ENCODE measurements at places on chromosomes 3 and 15. TPM values are rescaled to one million over a fixed set of nuclear protein-coding genes. Genes with fewer than 3 reads are reported as not detected.

DNA sequence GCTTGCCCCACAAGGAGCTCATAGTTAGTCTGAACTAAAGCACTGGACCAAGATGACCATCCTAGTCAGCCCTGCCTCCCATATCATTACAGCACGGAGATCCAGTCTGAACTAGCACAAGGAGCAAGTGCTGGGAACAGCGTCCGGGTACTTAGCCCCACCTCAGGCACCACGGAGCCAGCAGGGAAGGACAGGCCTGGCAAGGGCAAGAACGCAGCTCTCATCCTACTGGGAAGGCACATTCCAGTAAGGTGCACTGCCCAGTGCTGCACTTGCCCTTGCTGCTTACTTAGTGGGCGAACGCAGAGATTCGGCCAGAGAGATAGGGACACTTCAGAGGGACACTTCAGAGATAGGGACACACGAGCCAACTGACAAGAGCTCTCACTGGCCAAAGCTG, 27.6 kb downstream of the SEC61A1 start:
- no peaks in the 10 kb centered on the region for H3K4me1 ChIP-seq
- H3K4me3 ChIP-seq, result no peak overlapping the region
- no peak for DNase-seq
- H3K27ac ChIP-seq, result no peak overlapping the region

GRCh38 chr3:195003006-195003892, 267.7 kb downstream of the XXYLT1 start:
- peak overlapping the region; percentile 68 for H3K27ac ChIP-seq
- H3K36me3 ChIP-seq, result no peaks in the 10 kb centered on the region

- H3K36me3 ChIP-seq, result no peaks in the 10 kb centered on the region
- no peaks in the 10 kb centered on the region for H3K4me1 ChIP-seq
- H3K27me3 ChIP-seq, result no peaks in the 10 kb centered on the region
- no peak overlapping the region for H3K4me3 ChIP-seq
- peak; percentile 84 for DNase-seq
- H3K27ac ChIP-seq, result peak overlapping the region; percentile 58
These were observed 39.5 kb downstream of the EBLN2 start for GRCh38 chr3:73100741-73101559.

ZNF660 gene
- total RNA-seq, result 4.0 TPM

CLSTN2 gene
- 33.1 TPM for total RNA-seq

DNA sequence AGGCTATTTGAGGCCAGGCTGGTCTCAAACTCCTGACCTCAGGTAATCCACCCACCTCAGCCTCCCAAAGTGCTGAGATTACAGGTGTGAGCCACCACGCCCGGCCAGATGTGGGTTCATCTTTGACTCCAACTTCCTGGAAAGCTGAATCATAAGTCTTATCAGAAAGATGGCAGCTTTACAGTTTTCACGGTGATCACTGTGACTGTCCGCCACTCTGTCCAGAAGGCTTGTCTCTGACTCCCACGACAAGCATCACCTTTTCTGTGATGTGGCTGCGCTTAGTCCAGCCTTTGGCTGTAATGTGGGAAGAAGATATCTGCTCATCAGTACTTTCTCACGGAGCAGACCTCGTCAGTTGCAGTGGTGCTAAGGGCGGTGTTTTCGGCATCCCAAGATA, 527.7 kb downstream of the GABRG3 start:
- H3K4me3 ChIP-seq, result no peak overlapping the region
- H3K4me1 ChIP-seq, result no peaks in the 10 kb centered on the region
- DNase-seq, result no peak
- no peaks in the 10 kb centered on the region for H3K27me3 ChIP-seq
- H3K36me3 ChIP-seq, result no peaks in the 10 kb centered on the region

SCAANT1 gene
- total RNA-seq, result not detected

TBC1D5 gene
- 70.1 TPM for total RNA-seq

PRICKLE2 gene
- total RNA-seq, result 44.5 TPM

DNA sequence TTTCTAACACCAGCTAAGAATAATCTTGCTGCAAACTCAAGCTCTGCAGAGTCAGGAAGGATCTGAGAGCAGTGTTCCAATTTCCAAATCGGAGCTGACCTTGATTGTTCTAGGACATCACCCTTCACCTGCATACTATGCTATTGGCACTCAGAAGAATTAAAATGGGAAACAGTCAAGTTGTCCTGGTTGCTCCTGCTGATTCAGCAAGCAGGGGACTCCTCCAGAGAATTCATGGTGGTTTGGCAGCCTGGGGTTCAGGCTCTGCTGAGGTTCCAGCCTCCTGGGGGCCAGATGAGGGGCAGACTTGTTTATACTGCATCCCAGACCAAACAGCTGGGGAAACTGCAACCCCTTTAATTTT, 213.7 kb upstream of the ADAMTS9 start:
- no peak overlapping the region for H3K4me3 ChIP-seq
- no peaks in the 10 kb centered on the region for H3K36me3 ChIP-seq
- no peaks in the 10 kb centered on the region for H3K27me3 ChIP-seq
- DNase-seq, result no peak
- H3K4me1 ChIP-seq, result no peaks in the 10 kb centered on the region

DNA sequence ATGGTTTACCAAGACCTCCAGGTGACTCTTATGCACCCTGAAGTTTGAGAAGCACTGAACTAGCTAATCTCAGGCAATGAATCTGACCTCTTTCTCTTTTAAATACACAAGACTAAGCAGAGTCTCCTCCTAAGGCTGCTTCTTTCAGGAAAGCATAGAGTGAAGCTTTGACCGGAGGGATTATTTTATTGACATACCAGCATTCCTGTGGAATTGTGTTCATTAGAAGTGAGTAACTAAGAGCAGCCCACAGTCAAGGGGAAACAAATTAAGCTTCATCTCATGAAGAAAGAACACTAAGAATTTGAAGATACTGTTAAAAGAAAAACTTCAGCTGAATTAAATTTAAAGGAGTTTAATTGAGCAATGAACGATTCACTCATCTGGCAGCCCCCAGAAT, 963.5 kb downstream of the NTRK3 start:
- no peaks in the 10 kb centered on the region for H3K4me1 ChIP-seq
- no peaks in the 10 kb centered on the region for H3K36me3 ChIP-seq
- H3K4me3 ChIP-seq, result no peak overlapping the region
- H3K27me3 ChIP-seq, result no peaks in the 10 kb centered on the region
- no peak for DNase-seq
- H3K27ac ChIP-seq, result no peak overlapping the region

- H3K27ac ChIP-seq, result no peak overlapping the region
- no peak for DNase-seq
- no peak overlapping the region for H3K4me3 ChIP-seq
- H3K27me3 ChIP-seq, result no peaks in the 10 kb centered on the region
- no peaks in the 10 kb centered on the region for H3K36me3 ChIP-seq
- no peaks in the 10 kb centered on the region for H3K4me1 ChIP-seq
These were observed 209.0 kb downstream of the EFHB start for GRCh38 chr3:19725000-19725399.

BFSP2 gene
- not detected for total RNA-seq

FBXL22 gene
- 2.0 TPM for total RNA-seq

FAM227B gene
- total RNA-seq, result 1.3 TPM

DNA sequence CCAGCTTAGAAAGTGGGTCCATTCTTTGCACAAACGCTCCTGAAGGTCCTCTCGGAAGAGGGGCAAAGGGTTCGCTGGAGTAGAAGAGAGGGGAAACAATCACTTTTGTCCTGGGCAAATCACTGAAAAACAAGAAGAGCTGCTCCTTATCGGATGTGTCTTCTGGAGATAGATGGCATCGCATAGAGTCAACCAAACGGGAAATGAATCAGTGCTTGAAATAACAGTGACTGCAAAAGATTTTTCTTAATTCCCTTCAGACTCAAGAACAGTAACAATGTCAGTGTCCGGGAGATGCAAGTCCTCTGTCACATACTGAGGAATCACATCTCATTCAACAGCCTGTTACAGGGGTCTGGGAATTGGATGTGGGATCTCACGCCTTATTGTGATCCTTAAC, 78.8 kb upstream of the PCSK6 start:
- no peak overlapping the region for H3K27ac ChIP-seq
- no peaks in the 10 kb centered on the region for H3K36me3 ChIP-seq
- no peak for DNase-seq
- H3K4me3 ChIP-seq, result no peak overlapping the region

CORO2B gene
- total RNA-seq, result 2.9 TPM

CPNE9 gene
- not detected for total RNA-seq

TP63 gene
- total RNA-seq, result 47.7 TPM

DNA sequence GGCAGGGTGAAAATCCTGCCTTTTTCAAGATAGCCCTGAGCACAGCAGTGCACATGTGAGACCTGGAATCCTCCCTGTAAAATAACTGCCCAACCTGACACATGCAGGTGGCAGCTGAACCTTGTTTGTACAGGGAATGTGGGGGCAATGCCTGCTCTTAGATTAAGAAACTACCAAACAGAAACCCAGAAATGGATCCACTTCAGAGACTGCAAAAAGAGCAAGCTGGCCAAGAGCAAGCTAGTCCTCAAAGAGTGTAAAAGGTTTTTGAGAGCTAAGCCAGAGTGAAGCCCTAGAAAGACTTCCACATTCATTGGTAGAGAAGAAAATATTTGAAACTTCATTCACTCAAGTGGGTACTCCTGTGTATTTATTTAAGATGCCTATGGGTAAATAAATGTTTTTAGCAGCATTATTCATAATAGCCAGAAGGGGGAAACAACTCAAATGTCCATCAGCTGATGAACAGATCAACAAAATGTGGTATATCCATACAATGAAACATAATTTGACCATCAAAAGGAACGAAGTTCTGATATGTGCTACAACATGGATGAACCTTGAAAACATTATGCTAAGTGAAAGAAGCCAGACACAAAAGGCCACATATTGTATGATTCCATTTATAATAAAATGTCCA, 96.0 kb upstream of the TSC22D2 start:
- no peak overlapping the region for H3K4me3 ChIP-seq
- H3K36me3 ChIP-seq, result no peaks in the 10 kb centered on the region
- no peak overlapping the region for H3K27ac ChIP-seq
- no peaks in the 10 kb centered on the region for H3K27me3 ChIP-seq
- H3K4me1 ChIP-seq, result no peaks in the 10 kb centered on the region

MAGI1 gene
- 94.4 TPM for total RNA-seq

TMEM108 gene
- 0.98 TPM for total RNA-seq

GRCh38 chr3:10665592-10665991, 150.4 kb upstream of the SLC6A11 start:
- H3K27ac ChIP-seq, result no peak overlapping the region
- no peak overlapping the region for H3K4me3 ChIP-seq
- H3K27me3 ChIP-seq, result no peaks in the 10 kb centered on the region
- DNase-seq, result no peak

TIMP4 gene
- 170 TPM for total RNA-seq

NAALADL2 gene
- 12.0 TPM for total RNA-seq

DNA sequence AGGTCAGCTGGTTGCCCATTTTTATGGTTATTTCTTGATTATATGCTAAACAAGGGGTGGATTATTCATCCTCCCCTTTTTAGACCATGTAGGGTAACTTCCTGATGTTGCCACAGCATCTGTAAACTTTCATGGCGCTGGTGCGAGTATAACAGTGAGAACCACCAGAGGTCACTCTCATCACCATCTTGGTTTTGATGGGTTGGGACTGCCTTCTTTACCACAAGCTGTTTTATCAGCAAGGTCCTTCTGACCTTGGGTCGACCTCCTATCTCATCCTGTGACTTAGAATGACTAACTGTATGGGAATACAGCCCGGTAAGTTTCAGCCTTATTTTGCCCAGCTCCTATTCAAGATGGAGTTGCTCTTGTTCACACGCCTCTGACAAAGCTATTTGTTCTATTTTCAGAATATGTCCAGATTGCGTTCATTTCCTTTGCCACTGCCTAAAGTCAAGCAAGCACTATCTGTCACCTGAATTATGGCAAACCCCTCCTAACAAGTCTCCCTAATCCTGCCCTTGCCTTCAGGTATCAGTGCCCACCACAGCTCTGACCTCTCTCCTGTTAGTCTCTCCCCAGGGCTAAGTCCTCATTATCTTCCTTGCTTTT, 308.5 kb downstream of the ROBO2 start:
- no peak for DNase-seq
- H3K36me3 ChIP-seq, result no peaks in the 10 kb centered on the region
- H3K27me3 ChIP-seq, result no peaks in the 10 kb centered on the region
- H3K27ac ChIP-seq, result no peak overlapping the region
- no peaks in the 10 kb centered on the region for H3K4me1 ChIP-seq
- H3K4me3 ChIP-seq, result no peak overlapping the region

- no peaks in the 10 kb centered on the region for H3K36me3 ChIP-seq
- H3K27me3 ChIP-seq, result no peaks in the 10 kb centered on the region
- no peak for DNase-seq
These were observed 14.3 kb upstream of the CCNL1 start for GRCh38 chr3:157174290-157174648.

- H3K36me3 ChIP-seq, result no peaks in the 10 kb centered on the region
- no peak overlapping the region for H3K4me3 ChIP-seq
- H3K27me3 ChIP-seq, result no peaks in the 10 kb centered on the region
- DNase-seq, result no peak
These were observed 22.9 kb upstream of the DCLK3 start for GRCh38 chr3:36786921-36787890.

ZNF619 gene
- total RNA-seq, result 8.3 TPM

DNA sequence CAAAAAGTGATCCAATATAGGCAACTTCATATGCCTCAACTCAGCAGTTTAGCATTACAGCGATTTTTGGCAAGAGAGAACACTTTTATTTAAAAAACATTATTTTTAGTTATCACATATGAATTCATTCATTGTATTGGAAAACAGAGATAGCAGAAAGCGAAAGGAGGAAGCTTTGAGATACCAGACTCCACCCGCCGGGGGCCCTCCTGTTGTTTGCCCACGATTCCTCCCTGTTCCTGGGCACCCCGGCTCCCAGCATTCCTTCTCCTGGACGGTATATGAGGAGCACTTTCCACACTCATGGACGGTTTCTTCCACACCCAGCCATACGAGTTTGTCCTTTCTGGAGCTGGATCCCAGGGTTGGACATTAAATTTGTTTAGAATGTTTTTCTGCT, 18.2 kb downstream of the APBA2 start:
- H3K27me3 ChIP-seq, result no peaks in the 10 kb centered on the region
- no peaks in the 10 kb centered on the region for H3K4me1 ChIP-seq
- no peak overlapping the region for H3K27ac ChIP-seq
- no peaks in the 10 kb centered on the region for H3K36me3 ChIP-seq

Data from breast epithelium (tissue), 4 donors.